ENCODE measurements at places on chromosomes 1 and 21.

- DNase-seq = no peak
These were observed 33.7 kb downstream of the AADACL4 start for GRCh38 chr1:12677565-12677964.

- DNase-seq = no peak
These were observed 235.4 kb upstream of the ADAMTS5 start for GRCh38 chr21:27202301-27202700.

GRCh38 chr1:214391873-214392645 lies 111.1 kb downstream of the SMYD2 start:
- DNase-seq = no peak

DNA sequence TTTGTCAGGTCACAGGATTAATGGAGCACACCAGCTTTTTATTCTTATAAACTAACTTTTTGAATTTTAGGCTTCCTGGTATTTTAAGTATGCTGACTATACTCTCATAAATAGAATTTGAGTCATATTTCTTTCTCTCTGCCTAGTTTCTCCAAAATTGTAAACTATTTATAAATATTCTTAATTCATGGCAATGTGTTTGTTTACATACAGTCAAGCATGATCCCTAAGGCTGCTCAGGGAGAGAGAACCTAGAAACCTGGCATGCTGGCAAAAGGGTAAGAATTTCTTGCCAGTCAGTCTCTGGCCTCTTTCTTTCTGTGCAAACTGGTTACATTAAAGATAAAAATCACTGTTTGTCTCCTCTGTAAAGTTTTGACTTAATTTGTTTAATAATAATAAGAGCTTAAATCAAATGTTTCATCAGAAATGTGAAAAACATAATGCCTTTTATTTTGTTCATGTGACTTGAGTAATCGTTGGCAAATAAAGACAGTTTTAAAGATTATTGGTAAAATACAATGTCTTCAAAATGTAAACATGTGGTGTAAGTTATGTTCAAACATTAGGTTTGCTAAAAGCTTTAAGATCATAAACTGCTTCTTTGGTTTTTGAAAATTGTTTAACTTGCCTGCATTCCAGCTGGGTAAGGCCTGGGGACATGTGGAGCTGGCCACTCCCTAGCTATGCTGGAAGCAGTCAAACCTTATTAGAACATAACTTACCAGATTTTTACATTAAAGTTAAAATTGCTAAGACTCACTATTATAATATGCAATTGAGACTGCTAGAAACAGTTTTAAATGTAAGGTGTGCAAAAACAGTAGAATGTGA lies 1401.7 kb downstream of the NCAM2 start:
- DNase-seq = no peak

DNA sequence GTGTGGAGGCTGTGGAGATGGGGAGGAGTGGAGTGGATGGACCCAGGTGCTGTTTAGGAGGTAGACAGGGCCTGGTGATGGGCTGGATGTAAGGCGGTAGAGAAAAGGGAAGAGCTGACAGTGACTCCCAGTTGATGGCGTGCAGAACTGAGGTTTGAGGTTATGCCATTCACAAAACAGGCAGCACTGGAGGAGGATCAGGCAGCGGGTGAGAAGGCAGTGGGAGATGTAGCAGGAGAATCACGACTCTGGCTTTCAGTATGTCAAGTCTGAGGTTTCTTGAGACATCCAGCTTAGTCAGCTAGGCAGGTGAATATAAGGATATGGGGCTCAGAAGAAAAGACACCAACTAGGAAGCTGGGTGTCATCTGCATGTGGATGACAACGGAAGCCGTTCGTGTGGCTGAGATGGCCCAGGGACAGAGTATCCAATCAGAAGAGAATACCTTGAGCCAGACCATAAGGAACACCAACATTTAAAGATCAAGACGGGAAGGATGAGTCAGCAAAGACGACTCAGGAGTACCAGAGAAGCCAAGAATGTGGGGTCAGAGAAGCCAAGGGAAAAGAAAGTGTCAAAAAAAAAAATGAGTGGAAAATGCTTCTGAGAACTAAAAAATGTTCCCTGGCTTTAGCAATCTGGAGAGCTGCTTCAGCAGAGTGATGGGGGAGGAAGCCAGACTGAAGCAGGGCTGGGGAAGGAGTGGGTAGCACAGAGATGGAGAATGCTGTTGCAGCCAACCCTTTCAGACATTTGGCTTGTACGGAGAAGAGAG lies 15.2 kb downstream of the LRRN2 start:
- DNase-seq = no peak
